ENCODE measurements at places on chromosomes 7 and 10.

DNA sequence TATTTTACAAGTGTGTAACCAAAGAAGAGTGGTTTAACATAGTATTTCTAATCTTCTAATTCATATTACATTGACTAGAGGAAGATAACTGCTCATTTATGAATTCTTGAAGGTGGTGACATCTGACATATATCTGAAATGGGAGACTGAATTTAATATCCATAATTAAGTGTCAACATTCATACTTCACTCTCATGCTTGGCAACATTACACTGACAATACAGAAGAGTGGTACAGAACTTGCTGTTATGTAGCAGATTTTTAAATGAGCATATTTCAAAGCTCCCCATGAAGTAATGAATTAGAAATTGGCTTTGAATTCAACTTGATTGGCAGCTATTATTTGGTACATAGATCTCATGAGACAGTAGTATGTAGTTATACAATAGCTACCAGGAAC is 125.8 kb upstream of the POT1 start:
- no peak for DNase-seq

DNA sequence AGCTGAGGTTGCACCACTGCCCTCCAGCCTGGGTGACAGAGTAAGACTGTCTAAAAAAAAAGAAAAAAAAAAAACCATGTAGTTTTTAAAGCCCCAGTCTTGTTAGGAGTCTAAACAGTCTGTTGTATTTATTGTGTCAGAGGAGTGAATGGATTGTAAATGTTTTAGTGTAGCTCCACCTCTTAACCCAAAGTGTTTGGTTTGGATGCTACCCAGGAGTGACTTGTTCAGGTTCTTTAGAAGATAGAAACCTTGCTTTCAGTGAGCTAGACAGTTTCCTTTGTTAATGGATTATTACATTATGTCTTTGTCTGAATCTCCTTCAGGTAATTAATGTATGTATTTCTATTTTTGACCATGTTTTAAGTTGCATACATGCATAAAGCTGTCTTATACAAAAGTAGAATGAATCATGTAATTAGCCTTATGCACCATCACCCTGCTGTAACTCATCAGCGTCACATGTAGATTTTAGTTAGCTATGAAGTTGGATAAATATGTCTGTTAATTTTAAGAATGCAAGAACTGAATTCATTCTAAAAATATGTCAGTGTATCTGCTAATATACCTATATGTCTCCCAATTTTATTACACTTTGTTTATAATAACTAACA is 97.7 kb downstream of the TAF3 start:
- DNase-seq, result peak; percentile 24

GRCh38 chr7:55563596-55564325 is 8.5 kb downstream of the VOPP1 start:
- no peak for DNase-seq

DNA sequence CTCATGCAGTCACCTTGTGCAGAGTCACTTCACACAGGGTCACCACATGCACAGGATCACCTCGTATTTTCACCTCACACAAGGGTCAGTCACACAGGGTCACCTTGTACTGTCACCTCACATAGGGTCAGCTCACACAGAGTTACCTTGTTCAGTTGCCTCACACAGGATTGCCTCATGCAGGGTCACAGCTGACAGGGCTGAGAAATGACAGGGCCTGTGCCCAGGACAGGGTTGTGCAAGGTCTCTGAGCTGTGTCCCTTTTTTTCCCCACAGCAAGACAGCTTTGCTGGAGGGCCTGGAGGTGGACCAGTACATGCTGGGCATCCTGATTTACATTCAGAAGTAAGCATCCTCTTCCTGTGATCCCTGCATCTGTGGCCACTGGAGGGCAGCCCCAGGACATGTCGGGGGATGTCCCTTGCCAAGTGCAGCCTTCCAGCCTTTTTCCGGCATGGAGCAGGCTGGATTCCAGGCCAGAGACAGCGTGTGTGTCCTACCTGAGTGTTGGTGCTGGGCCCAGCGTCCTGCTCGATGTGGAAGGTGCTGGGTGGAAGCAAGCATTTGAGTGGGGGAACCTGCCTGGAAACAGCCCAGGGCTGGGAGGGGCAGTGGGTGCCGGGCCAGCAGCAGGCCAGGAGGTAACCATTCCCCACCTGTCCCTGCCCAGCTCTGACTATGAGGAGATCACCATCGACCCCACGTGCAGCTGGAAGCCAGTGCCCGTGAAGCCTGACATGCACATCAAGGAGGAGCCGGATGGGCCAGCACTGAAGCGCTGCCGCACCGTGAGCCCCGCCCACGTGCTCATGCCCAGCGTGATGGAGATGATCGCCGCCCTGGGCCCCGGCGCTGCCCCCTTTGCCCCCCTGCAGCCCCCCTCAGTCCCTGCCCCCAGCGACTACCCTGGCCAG is 16.3 kb downstream of the ZMIZ2 start:
- no peak for DNase-seq

GRCh38 chr7:33961948-33962347 is 56.6 kb downstream of the BMPER start:
- DNase-seq, result peak; percentile 52

- no peak for DNase-seq
Observed at GRCh38 chr7:141495057-141495456, 56.2 kb upstream of the AGK start.

Measured in stromal cell of bone marrow (primary cell).